ENCODE measurements at places on chromosomes 12 and 14. TPM values are rescaled to one million over a fixed set of nuclear protein-coding genes. Genes with fewer than 3 reads are reported as not detected.

DNA sequence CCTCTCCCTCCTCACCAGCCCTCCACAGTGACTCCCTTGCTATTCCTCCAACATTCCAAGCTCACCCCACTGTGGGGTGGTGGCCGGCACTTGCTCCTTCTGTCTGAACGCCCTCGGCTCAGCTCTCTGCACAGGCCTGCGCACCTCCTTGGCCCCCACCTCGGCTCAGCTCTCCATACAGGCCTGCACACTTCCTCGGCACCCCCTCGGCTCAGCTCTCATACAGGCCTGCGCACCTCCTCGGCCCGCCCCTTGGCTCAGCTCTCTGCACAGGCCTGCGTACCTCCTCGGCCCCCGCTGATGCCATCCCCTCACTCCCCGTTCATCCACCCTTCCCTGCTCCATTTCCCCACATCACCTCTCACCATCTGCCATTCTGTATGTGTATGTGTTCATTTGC lies 332.7 kb upstream of the FKBP4 start:
- DNase-seq = no peak

The FAM186B gene
- 0.84 TPM for polyA plus RNA-seq

- DNase-seq = no peak
Observed at GRCh38 chr12:49038291-49038955, 19.8 kb upstream of the PRKAG1 start.

The SERPINA9 gene
- not detected for polyA plus RNA-seq

DNA sequence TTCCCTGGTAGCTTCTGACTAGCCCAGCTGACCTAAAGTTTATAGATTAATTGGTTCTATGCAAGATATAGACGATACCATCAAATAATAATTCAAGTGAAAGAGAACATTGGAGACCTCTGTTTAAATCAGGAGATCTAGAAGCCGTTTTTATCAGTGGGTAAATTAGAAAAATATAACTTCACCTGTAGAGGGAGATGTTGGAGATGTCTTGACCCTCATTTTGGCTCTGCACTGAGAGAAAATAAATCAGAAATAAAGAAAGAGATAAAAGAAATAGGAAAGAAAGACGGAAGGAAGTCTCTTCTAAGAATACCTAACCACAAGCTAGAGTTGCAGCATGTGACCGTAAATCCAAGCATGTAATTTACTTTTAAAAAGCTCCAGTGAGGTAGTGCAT lies 684.5 kb downstream of the C12orf50 start:
- no peak for DNase-seq

The CD4 gene
- 15.5 TPM for polyA plus RNA-seq

- DNase-seq = no peak
Observed at GRCh38 chr12:546265-546919, 86.7 kb downstream of the B4GALNT3 start.

- no peak for DNase-seq
Observed at GRCh38 chr12:91687052-91688017, 458.3 kb downstream of the BTG1 start.

- no peak for DNase-seq
Observed at GRCh38 chr12:19801941-19802340, 362.6 kb downstream of the AEBP2 start.

DNA sequence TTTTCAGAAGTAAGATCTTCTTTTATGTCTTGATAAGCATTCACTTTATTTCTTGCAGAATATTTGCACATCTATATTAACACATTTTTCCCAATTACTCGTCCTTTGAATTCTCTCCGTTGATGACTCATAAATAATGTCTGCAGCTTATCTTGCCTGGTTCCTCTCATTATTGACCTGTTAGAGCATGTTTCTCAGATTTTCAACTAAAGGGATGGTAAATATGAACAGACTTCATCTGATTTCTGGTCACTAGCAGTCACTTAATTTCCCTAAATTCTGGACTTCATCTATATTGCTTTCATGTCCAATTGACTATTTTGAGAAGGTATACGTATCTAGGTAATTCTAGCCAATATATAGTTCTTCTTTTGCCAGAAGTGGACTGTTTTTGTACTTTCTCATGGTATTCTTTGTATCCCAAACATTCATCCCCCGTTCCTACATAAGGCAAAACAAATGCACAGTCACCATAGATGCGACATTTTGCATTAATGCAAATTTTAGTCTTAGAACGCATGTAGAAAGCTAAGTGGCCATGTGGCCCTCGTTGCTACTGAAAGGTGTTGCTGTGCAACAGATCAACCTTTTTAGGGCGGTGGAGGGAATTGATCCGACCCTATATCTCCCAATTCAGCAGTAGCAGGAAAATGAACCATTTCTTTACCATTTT lies 6.2 kb downstream of the PIK3C2G start:
- DNase-seq = no peak

- DNase-seq = no peak
Observed at GRCh38 chr12:57126061-57126460, 2.2 kb upstream of the LRP1 start.

DNA sequence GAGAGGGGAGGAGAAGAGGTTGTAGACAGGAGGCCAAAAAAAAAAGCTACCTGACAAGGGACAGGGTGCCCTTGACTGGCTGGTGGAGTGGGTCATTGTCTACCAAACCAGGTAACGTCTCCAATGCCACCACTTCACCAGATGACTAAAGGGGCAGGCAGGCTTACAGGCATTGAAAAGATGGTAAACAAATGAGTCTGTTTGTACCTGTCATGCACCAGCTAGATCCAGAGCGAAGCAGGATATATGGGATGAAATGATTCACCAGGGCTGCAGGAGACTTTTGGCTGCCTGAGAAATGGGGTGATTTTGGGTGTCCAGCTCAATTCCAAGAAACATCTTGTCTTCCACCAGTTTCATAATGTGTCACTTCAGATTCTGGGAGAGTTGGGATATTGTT lies 4.0 kb downstream of the C12orf54 start:
- no peak for DNase-seq

- DNase-seq = no peak
Observed at GRCh38 chr14:98477935-98478334, 794.1 kb downstream of the BCL11B start.

The ABHD12B gene
- 0.87 TPM for polyA plus RNA-seq

GRCh38 chr12:44225149-44225510 lies 389.2 kb downstream of the TMEM117 start:
- peak; percentile 48 for DNase-seq

- DNase-seq = peak; percentile 7
Observed at GRCh38 chr12:86772696-86773095, 516.5 kb upstream of the MGAT4C start.

The AKAP6 gene
- polyA plus RNA-seq = 55.3 TPM

DNA sequence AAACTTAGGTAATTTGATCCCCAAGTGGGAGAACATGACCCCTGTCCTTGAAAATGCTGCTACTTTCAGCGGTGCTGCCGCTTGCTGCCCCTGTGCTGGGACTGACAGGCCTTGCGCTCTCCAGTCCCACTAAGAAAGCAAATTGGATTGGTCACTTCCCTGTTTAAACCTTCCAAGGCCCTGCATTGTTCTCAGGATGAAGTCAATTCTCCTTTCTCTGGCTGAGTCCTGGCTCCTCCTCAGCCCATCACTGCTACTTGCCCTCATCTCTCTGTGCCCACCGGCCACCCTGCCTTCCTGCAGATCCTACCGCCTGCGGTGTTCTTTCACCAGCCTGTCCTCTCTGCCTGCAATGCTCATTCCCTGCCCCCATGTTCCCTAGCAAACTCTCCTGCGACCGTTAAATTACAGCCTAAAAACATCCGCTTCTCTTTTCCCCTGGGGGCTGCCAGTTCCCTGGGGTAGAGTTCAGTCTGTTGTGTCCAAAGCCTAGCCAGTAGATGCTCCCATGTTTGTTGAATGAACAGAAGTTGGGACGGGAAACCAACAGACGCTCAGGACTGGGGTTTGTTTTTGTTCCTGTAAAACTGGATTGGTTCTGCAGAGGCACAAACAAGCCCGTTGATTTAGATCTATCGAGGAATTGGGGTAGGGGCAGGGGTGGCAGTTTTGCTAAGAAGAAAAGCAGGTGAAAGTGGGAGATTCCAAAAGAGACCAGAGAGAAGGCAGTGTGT lies 127.3 kb upstream of the HIF1A start:
- no peak for DNase-seq

DNA sequence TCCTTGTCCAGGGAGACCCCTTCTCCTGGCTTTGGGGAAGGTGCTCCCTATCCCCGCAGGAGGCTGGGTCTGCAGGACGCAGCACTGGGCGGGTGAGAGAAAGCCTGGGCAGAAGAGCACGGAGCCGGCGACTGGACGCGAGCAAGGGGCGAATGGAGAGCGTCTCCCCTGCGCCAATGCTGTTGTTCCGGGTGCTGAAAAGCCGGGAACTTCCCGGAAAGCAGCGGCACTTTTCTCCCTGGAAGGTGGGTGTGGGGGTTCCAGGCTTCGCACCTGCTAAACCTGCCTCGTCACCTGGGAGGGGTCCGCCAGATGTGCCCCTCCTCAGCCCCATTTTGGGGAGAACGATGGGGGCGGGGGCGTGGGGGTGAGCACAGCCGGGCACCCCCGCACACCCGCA lies 417.1 kb upstream of the TMTC1 start:
- DNase-seq = no peak

GRCh38 chr12:21881965-21882364 lies 59.3 kb downstream of the ABCC9 start:
- no peak for DNase-seq

DNA sequence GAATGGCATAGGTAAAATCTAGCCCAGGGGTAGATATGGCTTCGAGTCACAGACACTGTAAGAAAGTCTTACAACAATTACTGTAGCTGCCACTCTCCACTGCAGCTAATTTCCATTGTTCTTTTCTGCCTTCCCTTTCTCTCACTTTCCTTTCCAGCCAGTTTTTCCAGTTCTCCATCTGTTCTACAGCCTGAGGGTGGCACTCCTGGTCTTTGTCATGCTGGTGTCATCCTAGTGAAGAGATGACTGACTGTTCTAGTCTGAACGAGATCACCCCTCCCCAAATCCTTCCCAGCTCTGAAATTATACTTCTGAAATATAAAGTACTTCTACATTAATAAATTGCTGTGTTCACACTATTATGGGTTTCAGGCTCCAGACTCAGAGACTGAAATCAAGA lies 74.2 kb upstream of the CSRP2 start:
- no peak for DNase-seq

The PIWIL1 gene
- 0.15 TPM for polyA plus RNA-seq
